CD4-positive, alpha-beta T cell (primary cell): ENCODE measurements at places on chromosomes 12 and 14. TPM values are rescaled to one million over a fixed set of nuclear protein-coding genes. Genes with fewer than 3 reads are reported as not detected.

The IFI27 gene
- 1.7 TPM for total RNA-seq

DNA sequence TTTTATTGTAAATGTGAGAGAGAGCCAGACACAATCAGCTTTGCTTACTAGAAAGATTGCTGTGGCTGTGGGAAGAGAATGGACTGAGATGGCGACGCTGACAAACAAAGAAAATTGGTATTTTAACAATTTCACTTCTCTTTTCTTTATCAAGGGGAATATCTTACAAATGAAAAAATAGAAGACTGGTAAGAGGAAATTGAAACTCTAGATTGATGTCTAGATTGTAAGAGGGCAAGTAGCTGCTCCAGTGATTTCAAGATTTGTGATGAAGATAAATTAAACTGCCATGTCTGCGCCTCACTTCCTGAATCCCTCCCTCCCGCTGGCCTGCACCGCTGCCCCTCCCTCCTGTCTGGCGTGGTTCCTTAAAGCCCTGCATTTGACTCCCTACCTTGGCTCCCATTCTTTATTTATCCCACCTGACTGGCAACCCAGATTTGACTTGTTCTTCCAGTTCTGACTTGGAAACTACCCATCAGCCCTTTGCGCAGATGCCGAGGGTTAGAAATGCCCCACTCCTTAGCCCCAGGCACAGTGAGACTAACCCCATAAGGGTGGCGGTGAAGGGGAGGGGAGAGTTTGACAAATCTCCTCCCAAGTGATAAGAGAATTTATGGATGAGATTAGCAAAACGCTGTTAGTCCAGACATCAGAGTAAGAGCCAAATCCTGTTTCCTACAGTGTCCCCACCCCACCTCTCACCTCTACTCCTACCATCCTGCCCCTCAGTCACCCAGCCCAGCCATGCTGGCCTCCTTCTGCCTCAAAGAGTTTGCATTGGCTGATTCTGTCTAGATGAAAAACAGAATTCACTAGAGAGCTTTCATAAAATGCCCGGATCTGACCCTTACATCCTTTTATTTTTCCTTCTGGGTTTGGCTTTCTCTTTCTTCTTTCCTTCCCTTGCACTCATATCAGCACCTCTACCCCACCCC is 125.3 kb upstream of the ATF7IP start:
- no peak for DNase-seq

GRCh38 chr12:19304149-19304750 is 135.0 kb upstream of the AEBP2 start:
- no peak for DNase-seq

GRCh38 chr12:113180333-113180732 is 4.9 kb downstream of the DDX54 start:
- no peak for DNase-seq

DNA sequence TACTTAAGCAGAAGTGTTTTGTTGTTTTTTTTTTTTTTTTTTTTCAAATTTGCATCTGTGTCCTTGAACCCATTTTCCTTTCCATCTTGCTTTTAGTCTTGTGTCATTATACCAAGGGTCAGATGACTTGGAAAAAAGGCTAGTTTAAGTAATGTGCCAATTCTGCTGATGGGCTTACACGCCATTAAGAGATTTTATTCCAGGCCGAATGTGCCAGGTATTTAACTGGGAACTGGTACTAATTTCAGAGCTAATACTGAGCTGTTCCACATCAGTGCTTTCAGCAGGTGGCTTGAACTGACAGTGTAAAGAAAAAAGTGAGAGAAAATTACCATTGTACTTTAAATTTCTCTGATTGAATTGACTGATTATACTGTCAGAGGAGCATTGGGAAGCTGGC is 224.9 kb downstream of the NPAS3 start:
- DNase-seq = no peak

DNA sequence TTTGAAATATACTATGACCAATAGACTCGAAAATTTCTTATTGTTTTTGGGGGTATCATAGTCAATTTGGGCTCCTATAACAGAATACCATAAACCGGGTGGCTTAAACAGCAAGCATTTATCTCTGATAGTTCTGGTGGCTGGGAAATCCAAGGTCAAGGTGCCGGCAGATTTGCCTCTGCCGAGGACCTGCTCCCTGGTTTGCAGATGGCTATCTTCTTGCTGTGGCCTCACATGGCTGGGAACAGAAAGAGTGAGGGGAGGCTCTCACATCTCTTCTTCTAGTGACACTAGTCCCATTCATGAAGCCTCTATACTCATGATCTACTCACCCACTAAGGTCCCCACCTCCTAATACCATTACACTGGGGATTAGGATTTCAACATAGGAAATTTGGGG is 70.7 kb downstream of the BORCS5 start:
- DNase-seq = no peak

GRCh38 chr14:69547701-69548348 is 26.8 kb downstream of the CCDC177 start:
- no peak for DNase-seq

The CD163 gene
- 1.1 TPM for total RNA-seq

DNA sequence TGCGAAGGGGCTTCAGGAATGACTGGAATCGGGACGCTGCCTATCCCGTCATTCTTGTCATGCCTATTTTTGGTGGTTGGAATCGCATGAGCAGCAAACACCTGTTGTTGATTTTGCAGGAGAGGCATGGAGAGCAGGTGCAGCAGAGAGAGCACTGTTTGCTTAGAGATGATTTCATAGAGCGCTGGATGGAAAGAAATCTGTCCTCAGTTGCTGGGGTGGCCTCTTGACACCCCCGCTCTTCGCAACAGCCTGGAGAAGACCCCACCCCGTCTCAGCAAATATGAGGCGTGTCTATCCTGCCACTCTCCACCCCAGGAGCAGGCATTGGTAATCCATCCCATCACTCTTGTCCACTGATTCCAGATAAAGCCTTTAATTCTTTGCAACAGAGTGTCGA is 19.3 kb upstream of the NCOR2 start:
- DNase-seq = no peak
